ENCODE measurements at places on chromosomes 4 and X. TPM values are rescaled to one million over a fixed set of nuclear protein-coding genes. Genes with fewer than 3 reads are reported as not detected.
A peak's percentile ranks its signal among the peaks of the same experiment; 100 is the strongest.

The SUPT20HL1 gene
- not detected for total RNA-seq

DNA sequence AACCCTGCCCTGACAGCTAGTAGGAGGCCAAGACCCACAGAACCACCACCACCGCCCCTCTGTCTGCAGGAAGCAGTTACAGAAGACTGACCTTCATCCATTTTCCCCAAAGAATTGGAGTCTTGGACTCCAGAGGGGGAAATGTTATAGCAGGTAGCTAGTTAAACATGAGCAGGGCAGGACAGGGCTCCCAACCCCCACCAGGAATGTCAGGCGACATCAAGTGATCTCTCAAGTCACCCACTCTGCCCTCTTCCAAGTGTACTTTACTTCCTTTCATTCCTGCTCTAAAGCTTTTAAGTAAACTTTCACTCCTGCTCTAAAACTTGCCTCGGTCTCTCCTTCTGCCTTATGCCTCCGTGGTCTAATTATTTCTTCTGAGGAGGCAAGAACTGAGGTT lies 17.1 kb upstream of the AADAT start:
- no peak for DNase-seq

GRCh38 chr4:185108185-185108584 lies 34.9 kb upstream of the SLC25A4 start:
- no peak for DNase-seq

The PNMA6F gene
- not detected for total RNA-seq

The ENPEP gene
- 15.2 TPM for total RNA-seq

GRCh38 chrX:131988236-131988635 lies 34.9 kb upstream of the STK26 start:
- no peak for DNase-seq

GRCh38 chr4:85842540-85842939 lies 367.6 kb downstream of the ARHGAP24 start:
- peak; percentile 43 for DNase-seq

GRCh38 chr4:108117418-108118182 lies 51.1 kb downstream of the LEF1 start:
- no peak for DNase-seq

DNA sequence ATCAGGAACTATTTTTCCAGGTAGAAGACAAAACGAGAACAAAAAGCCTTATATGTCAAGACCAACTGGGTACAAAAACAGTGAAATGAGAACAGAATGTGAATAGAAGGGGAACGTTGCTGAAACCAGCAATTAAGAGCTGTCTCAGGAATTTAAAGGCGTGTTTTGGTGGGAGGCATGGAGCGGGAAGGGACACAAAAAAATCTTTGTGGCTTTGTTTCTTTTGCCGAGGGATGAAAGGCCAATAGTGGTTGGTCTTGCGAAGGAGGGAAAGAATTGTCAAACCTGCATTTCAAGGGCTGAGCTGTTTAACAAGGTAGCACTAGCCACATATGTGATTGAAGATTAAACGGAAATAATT lies 103.8 kb downstream of the USP46 start:
- DNase-seq, result no peak

DNA sequence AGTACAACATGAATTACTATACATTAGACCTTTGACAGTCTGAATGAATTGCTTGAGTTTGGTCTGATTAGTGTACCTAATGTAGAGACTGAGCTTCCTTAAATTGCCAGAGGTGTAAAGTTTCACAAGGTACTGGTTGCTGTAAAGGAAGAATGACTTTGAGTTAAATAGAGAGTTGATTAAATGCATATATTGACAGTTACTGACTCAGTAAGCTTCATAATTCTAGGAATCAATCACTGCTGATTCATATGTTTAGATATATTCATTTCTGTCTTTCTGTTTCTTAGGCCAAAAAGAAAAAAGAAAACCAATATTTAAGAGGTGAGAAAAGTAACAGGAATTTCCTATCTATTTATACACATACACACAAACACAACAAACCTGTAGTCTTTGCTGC lies 16.2 kb upstream of the ART3 start:
- DNase-seq, result no peak

DNA sequence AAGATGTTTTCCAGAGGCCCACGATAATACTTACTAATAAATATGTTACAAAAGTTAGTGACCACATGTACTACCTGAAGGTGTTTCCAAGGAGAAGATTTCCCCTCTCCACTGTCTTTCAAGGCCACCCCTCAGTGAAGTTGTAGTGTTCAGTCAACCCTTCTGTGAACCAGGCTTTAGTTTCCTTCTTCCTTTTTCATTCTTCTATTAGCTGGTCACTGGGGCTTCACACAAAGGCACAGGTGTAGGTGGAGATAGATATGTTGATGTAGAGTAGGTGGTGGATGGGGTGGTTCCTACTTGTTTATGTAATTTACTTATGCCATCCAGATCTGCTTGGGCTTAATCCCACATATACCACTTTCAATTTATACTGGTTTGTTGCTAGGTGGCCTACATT lies 43.3 kb upstream of the ADAM29 start:
- no peak for DNase-seq

- DNase-seq, result peak; percentile 23
Observed at GRCh38 chrX:134545510-134545909, 85.5 kb downstream of the HPRT1 start.

- DNase-seq, result no peak
Observed at GRCh38 chrX:51728202-51728601, 15.0 kb upstream of the GSPT2 start.

DNA sequence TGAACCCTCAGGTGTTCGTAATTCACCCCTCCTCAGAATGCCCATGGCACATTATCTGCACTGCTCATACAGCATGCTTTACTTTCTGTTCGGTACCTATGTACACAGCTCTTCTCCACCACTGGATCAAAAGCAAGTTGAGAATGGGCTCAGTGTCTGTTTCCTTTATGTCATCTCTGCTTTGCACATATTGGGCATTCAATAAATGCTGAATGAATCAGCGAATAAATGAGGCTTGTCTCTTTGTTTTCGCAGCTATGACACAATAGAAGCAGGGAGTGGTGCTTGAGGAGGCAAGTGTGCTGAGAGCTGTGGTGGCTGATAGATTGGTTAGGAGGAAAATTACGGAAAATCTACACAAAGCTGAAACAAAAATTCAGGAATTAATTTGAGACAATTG lies 109.1 kb upstream of the VMA21 start:
- no peak for DNase-seq

- DNase-seq, result no peak
Observed at GRCh38 chr4:71932941-71933340, 98.9 kb upstream of the NPFFR2 start.

DNA sequence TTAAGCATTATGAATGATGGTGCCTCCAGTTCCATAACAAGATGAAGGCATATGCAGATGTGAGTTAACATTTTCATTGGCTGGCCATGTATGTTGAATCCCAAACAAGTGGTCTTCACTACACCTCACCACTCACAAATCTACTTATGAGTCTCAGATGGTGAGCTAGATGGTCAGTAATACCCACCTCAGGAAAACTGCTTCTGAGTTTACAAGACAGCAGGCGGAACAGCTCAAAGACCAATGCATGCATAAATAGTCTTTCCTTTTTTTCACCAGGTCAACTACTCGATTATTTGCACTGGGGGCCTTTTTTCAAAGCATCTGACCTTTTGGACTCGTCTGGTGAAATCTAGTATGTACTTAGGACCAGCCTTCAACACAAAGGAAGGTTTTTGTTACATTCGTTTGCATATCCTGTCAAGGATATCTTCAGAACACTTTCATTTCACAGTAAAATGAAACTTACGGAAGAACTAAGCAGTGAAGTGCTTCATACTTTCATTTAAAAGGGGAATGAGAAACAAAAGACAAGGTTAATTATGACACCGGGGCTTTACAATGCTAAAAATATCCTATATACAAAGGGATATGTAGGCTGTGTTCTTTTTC lies 23.1 kb upstream of the TLR7 start:
- DNase-seq, result no peak

- DNase-seq, result peak; percentile 9
Observed at GRCh38 chr4:183320211-183321059, at the start of gene CLDN22. CLDN22 (minus strand) TSS chr4:183320276; CDS start chr4:183320218, 58 bp downstream.

- DNase-seq, result peak; percentile 29
Observed at GRCh38 chrX:45851434-45851991, 650.8 kb upstream of the DIPK2B start.

DNA sequence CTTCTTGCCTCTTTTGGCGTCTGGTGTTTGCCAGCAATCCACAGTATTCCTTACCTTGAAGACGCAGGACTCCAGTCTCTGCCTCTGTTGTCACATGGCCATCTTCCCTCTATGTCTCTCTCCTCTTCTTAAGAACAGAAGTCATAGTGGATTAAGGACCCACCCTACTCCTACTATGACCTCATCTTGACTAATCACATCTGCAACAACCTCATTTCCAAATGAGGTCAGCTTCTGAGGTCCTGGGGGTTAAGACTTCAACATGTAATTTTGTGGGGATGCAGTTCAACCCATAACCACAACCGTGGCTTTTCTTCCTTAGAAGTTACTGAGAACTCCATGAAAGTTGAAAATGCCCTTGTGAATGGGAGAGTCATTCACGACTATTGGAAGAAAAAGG lies 23.3 kb downstream of the TLR8 start:
- no peak for DNase-seq

GRCh38 chr4:30380404-30380998 lies 339.7 kb upstream of the PCDH7 start:
- no peak for DNase-seq

- DNase-seq, result no peak
Observed at GRCh38 chrX:18598413-18598812, 73.5 kb downstream of the RS1 start.

DNA sequence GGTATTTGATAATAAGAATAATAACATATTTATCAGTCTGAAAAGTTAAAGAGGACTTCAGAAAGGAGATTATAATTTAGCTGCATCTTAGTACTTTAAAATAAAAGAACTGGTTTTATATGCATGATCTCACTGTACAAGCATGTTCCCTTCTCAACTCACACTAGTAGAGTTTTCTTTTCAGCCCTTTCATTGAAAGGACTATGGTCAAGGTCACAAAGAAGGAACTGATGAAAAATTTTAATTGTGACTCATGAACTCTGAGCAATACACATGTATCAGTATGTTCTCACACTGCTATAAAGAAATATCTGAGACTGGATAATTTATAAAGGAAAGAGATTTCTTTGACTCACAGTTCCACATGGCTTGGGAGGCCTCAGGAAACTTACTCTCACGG lies 73.7 kb upstream of the NDST4 start:
- no peak for DNase-seq

The MAGEC2 gene
- total RNA-seq, result 0.48 TPM

The MMGT1 gene
- total RNA-seq, result 9.1 TPM

The CXXC4 gene
- total RNA-seq, result 9.6 TPM

DNA sequence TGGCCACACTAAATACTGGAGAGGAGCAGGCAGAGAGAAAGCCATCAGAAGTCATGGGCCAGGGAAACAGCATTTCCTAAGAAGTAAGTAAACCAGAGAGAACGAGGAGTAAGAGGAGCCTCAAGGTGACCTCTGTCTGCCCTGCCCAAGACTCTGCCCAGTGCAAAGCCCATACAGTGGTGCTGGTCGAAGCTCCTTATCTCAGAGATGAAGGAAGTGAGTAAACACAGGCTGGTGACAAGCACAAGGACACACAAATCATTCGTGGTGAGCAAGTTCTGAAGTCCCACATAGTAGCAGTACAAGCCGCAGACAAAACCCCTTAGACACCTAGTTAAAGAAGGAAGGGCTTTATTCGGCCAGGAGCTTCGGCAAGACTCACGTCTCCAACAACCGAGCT lies 62.7 kb downstream of the DCTD start:
- DNase-seq, result no peak

- DNase-seq, result no peak
Observed at GRCh38 chr4:80237992-80238391, 28.5 kb upstream of the FGF5 start.

- DNase-seq, result peak; percentile 72
Observed at GRCh38 chr4:26482508-26483462, 7.5 kb downstream of the CCKAR start.

The HMGN5 gene
- 6.7 TPM for total RNA-seq

- DNase-seq, result peak; percentile 7
Observed at GRCh38 chrX:41733939-41734338, 10.0 kb downstream of the GPR82 start.

The SCML1 gene
- total RNA-seq, result 13.5 TPM

GRCh38 chrX:1502853-1503252 lies 34.1 kb downstream of the P2RY8 start:
- no peak for DNase-seq

GRCh38 chrX:36543499-36543898 lies 464.7 kb upstream of the FAM47C start:
- no peak for DNase-seq

The TRPC5OS gene
- 4.8 TPM for total RNA-seq

DNA sequence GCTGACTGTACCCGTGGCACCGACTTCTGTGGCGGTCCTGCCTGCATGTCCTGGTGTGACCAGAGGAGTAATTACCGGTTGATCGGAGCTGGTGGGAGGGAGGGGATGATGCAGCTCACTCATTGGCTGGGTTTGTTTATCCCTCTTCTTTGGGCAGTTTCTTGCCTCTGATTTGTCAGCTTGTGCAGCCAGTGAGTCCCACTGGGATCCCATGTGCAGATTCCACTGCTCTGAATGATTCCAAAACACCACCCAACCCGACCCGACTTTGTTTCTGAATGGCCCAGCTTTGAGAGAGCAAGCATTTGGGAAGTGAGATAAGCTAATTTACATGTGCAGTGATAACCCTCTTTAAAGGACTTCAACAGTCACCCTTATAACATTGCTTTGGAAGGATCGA lies 13.8 kb downstream of the FHDC1 start:
- no peak for DNase-seq

- DNase-seq, result no peak
Observed at GRCh38 chr4:85756938-85757337, 282.0 kb downstream of the ARHGAP24 start.

- DNase-seq, result no peak
Observed at GRCh38 chr4:173699841-173700475, 169.9 kb upstream of the HAND2 start.

- DNase-seq, result no peak
Observed at GRCh38 chr4:101862595-101862994, 72.1 kb downstream of the BANK1 start.

The RHOXF1 gene
- not detected for total RNA-seq

The ZNF711 gene
- total RNA-seq, result 10.4 TPM

GRCh38 chr4:142435599-142436235 lies 410.4 kb downstream of the INPP4B start:
- no peak for DNase-seq

Measured in umbilical cord (tissue), 2 donors.